Ovary (tissue), 10 donors: ENCODE measurements at places on chromosomes 2 and 18.

- no peaks in the 10 kb centered on the region for H3K4me1 ChIP-seq
- H3K27ac ChIP-seq = no peak overlapping the region
Measured at GRCh38 chr2:207215308-207215707, 49.6 kb upstream of the KLF7 start.

DNA sequence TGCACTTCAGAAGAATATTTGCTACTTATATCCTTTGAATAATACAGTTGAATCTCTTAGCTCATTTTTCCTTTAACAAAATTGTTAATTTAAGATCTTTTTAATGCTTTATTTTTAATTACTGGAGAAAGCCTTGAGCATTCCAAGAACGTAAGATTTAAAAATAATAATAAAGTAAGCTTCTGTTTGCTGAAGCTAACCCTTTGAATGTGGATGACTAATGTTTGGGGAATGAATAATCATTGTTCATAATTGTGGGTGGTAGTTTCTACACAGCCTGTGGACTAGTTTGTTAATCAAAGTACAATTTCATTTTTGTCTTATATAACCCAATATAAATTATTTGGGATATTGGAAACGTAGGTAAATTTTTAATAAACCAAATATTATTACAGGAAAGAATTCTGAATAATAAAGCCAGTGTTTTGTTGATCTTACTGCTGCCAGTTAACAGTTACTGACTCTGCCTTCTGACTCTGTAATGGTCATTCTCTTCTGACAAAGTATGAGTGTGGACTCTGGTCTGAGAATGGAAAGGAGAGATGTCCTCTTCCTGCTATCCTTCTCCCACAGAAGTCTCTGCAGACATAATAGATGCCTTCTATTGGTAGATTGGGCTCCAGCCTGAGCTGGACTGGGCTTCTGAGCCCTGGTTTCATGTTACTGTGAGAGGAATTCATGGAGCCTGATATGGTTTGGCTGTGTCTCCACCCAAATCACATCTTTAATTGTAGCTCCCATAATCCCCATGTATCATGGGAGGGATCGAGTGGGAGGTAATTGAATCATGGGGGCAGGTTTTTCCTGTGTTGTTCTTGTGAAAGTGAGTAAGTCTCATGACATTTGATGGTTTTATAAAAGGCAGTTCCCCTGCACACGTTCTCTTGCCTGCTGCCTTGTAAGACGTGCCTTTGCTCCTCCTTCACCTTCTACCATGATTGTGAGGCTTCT is 292.7 kb upstream of the SLC39A10 start:
- no peak for DNase-seq
- no peaks in the 10 kb centered on the region for H3K36me3 ChIP-seq
- H3K27me3 ChIP-seq = no peaks in the 10 kb centered on the region
- H3K4me3 ChIP-seq = no peak overlapping the region
- H3K4me1 ChIP-seq = no peaks in the 10 kb centered on the region

- no peaks in the 10 kb centered on the region for H3K27me3 ChIP-seq
- H3K4me1 ChIP-seq = peaks cover 2% of the 10 kb centered on the region
- H3K27ac ChIP-seq = no peak overlapping the region
- H3K4me3 ChIP-seq = no peak overlapping the region
- DNase-seq = no peak
Measured at GRCh38 chr2:160005908-160006307, 56.5 kb downstream of the PLA2R1 start.

DNA sequence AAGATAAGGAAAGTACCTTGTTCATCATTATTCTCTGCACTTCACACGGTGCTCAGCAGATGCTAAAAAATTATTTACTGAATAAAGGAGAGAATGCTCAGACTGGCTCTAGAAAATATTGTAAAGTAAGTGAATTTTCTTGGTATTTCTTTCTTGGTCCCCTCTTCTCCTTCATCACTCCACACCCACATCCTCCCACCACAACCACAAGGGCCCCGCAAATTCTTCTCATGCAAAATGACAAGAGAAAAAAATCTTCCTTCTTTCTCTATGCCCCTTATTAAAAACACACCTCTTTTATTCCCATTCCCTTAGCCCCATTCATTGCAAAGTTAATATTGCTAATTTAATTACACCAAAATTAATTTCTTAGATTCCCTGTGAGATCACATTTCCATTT is 74.2 kb upstream of the NEDD4L start:
- no peak overlapping the region for H3K4me3 ChIP-seq
- H3K36me3 ChIP-seq = no peaks in the 10 kb centered on the region
- no peaks in the 10 kb centered on the region for H3K27me3 ChIP-seq
- peaks cover 4% of the 10 kb centered on the region for H3K4me1 ChIP-seq
- no peak overlapping the region for H3K27ac ChIP-seq
- no peak for DNase-seq

DNA sequence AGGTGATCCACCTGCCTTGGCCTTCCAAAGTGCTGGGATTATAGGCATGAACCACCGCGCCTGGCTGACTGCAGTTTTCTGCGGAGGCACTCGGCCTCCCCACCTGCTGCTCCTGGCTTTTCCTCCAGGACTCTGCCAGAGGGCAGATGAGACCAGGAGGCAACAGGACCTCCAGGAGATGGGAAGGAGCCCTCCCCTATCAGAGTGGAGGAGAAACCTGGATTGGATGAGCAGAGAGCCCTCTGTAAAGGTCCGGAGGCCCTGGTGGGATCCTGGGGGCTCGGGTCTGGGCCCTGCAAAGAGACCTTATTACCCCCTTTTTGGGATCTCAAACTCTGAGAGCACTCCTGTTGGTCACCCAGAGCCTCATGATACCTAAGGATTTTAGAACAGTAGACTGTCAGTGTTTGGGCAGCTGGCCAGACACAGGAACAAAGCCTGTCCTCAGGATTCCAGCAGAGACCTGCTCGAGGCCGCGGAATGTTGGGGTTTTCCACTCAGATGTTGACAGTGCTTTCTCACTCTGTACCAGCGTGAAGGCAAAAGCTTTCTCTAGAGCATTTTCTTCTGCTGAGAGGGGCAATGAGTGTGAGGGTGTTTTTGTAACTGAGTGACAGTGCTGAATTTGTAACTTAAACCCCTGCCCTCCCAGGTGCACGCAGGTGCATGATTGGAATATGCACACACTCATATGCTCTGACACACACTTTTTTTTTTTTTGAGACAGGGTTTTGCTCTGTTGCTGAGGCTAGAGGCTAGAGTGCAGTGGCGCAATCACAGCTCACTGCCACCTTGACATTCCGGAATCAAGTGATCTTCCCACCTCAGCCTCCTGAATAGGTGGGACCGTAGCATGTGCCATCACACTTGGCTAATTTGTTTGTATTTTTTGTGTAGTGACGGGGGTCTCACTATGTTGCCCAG is 48.4 kb downstream of the NPPC start:
- DNase-seq = no peak
- no peaks in the 10 kb centered on the region for H3K4me1 ChIP-seq
- no peaks in the 10 kb centered on the region for H3K27me3 ChIP-seq
- H3K4me3 ChIP-seq = no peak overlapping the region

GRCh38 chr2:58845011-58845410 is 603.9 kb upstream of the FANCL start:
- H3K4me3 ChIP-seq = no peak overlapping the region
- DNase-seq = no peak
- H3K27ac ChIP-seq = no peak overlapping the region
- H3K4me1 ChIP-seq = no peaks in the 10 kb centered on the region

DNA sequence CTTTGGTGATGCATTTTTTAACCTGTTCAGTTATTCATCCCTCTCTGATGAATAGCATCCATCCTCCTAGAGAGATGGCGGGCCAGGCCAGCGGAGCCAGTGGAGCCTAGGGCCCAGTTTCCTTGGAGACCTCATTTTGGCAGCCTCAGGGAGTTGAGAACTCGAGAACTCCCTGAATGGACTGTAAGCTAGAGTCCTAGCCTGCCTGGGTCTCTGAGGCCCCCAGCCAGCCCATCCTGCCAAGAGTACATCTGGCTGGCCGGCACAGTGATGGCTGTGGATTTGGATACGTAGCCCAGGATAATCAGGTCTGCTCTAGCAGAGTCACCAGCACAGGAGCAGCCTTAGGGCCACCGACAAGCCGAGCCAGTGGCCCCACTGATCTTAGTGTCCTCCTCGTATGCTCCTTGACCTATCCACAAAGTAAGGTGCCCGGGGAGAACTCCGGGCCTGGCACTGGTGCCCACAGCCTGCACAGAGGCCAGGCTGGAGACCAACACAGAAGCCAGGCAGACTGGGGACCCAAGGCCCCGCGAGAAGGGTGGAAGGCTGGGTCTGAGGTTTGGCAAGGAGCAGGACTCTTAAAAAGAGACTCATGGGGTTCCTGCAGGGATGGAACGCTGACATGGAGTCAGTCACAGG is 110.5 kb upstream of the MCFD2 start:
- H3K27ac ChIP-seq = no peak overlapping the region
- H3K27me3 ChIP-seq = no peaks in the 10 kb centered on the region
- H3K4me3 ChIP-seq = no peak overlapping the region
- no peak for DNase-seq

DNA sequence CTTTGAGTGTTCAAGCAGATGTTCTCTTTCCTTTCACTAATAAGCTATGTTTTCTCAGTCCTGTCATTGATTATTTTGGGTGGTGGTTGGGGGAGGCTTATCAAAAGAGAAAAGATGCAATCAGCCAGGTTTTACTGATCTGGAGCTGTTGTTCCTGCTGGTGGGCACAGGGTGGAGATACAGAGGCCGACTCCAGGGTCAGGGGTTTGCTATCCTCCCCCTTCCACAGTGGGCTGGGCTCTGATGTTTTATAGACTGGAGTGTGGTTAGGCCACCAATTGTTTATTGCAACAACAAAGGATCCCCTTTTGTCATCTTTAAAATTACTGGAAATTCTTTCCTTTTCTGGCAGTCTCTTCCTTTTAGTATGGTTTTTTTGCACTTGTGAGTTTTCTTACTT is 120.5 kb downstream of the TANC1 start:
- no peak for DNase-seq
- no peaks in the 10 kb centered on the region for H3K27me3 ChIP-seq
- H3K27ac ChIP-seq = no peak overlapping the region
- H3K36me3 ChIP-seq = no peaks in the 10 kb centered on the region
- peaks cover 42% of the 10 kb centered on the region for H3K4me1 ChIP-seq

DNA sequence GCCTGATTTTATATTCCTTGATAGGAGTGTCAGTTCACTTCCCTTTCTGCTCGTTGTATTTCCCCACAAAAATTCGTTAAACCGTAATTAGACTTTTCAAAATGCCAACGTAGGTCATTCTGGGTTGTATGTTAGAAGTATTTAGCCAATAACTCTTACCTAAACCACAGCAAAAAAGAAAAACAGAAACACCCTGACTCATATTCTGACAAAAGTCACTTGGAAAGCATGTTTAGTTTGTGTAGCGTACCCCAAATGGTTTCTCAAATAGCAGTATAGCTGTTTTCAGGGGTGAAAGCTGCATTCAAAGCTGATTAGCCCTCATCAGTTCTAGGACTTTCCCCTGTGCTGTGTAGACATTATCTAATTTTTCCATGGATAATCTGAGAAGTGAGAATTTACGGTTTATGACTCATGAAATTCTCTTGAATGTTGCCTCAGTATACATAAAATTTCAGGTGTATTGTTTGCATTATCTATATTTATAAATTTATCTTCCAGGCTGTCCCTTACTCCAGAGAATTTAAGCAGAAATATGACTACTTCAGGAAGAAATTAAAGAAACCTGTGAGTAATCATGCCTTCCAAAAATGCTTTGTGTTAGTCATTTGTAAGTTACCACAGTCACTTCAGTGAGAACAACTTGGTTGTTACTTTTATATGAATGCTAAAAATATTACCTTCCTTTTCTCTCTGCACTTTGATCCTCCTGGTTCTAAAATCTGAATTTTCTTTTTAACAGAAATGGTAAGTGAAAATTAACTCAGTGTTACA is 264.9 kb downstream of the ALPK2 start:
- H3K36me3 ChIP-seq = no peaks in the 10 kb centered on the region
- DNase-seq = no peak

- no peak overlapping the region for H3K4me3 ChIP-seq
- H3K27me3 ChIP-seq = no peaks in the 10 kb centered on the region
- no peaks in the 10 kb centered on the region for H3K36me3 ChIP-seq
- no peak overlapping the region for H3K27ac ChIP-seq
Measured at GRCh38 chr2:61433606-61434005, 37.3 kb downstream of the USP34 start.

DNA sequence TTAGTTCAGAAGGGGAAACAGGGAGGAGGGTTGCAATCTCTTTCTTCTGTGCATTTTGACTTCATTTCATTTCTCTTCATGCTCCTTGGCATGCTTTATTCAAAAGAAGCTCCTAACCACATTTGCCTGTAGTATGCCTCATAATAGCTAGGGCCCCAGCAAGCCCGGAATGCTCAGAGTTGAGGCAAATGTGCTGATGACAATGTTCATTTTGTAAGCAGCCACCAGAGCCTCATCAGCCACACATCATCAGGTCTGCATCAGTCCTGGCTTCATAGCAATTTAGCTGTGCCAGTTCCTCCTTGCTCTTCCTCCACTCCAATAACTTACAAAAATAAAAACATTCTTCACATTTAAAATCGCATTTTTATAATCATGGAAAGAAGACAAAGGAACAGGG is 65.4 kb upstream of the MMADHC start:
- no peaks in the 10 kb centered on the region for H3K36me3 ChIP-seq
- H3K4me1 ChIP-seq = no peaks in the 10 kb centered on the region
- H3K27ac ChIP-seq = no peak overlapping the region
- DNase-seq = no peak
- H3K4me3 ChIP-seq = no peak overlapping the region

DNA sequence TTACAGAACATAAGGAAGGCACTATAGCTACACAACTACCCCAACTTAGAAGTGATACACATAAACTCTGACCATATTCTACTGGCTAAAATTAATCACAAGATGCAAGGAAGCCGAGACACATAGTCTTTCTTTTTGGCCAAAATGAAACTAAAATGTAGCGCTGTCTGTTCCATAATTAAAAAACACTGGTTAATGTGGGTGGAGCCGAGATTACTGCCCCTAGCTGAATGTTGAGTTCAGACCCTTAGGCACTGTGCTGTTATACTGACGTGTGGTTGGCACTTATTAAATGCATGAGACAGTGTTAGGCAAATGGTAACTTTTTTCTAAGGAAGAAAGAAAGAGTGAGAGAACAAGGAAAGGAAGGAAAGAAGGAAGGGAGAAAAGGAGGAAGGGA is 254.6 kb upstream of the RND3 start:
- no peaks in the 10 kb centered on the region for H3K36me3 ChIP-seq
- DNase-seq = no peak
- H3K4me3 ChIP-seq = no peak overlapping the region
- no peaks in the 10 kb centered on the region for H3K4me1 ChIP-seq
- no peak overlapping the region for H3K27ac ChIP-seq
